Vagina (tissue), 2 donors: ENCODE measurements at places on chromosomes 11 and 22. TPM values are rescaled to one million over a fixed set of nuclear protein-coding genes. Genes with fewer than 3 reads are reported as not detected.

DNA sequence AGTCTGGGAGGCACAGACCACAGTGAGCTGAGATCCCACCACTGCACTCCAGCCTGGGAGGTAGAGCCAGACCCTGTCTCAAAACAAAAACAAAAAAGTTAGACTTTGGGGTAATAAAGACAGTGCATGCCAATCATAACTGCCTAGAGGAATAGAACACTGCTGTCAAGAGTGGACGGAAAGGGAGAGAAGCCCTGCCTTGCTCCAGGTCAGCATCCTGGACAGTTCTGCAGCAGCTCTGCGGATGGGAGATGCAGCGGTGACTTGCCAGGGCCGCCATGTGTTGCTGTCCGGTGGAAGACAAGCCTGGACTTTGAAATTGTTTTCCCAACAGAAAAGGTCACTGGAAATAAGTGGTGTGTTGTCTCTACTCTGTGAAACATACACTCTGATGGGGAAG, 618.2 kb downstream of the TBC1D22A start:
- DNase-seq = no peak

GRCh38 chr22:29481265-29482000, 1.4 kb downstream of the NEFH start:
- no peak for DNase-seq

DNA sequence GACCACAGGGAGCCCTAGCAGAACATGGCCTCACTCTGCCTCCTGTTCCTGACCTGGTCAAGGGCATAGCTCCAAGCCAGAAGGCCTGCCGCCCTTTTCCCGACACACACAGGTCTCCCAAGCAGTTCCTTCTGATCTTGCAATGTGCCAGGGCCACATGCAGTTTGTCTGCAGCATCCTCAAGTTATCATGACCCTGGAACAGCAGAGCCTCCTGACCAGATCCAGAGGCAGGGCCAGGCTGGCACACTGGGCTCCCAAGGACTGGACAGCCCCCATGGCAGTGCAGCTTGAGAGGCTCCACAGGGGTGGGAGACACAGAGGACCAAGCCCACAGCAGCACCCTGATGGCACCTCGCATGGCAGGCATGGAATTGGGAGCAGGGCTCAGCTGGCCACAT, 31.2 kb downstream of the GNAZ start:
- no peak for DNase-seq

GRCh38 chr11:85483861-85484260, 143.3 kb downstream of the DLG2 start:
- DNase-seq = no peak

GRCh38 chr11:115104851-115105453, 399.3 kb downstream of the CADM1 start:
- DNase-seq = no peak

GRCh38 chr11:130006929-130007328, 4.3 kb upstream of the PRDM10 start:
- DNase-seq = no peak

DNA sequence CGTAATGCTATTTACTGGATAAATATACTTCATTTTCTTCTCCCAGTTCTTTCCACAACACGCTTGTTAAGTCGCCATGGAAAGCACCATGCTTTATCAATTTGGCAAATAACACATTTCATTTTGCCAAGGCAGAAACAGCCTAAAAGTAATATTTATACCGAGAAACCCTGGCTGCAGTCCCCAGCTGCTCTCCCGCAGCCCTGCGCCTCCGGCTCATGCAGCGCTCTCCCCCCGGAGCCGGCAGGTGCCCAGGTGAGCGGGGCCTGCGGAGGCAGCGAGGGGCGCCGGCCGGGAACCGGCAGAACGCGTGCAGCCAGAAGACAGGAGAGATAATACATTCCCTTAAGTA, 681 bp upstream of the ARHGEF12 start:
- no peak for DNase-seq

DNA sequence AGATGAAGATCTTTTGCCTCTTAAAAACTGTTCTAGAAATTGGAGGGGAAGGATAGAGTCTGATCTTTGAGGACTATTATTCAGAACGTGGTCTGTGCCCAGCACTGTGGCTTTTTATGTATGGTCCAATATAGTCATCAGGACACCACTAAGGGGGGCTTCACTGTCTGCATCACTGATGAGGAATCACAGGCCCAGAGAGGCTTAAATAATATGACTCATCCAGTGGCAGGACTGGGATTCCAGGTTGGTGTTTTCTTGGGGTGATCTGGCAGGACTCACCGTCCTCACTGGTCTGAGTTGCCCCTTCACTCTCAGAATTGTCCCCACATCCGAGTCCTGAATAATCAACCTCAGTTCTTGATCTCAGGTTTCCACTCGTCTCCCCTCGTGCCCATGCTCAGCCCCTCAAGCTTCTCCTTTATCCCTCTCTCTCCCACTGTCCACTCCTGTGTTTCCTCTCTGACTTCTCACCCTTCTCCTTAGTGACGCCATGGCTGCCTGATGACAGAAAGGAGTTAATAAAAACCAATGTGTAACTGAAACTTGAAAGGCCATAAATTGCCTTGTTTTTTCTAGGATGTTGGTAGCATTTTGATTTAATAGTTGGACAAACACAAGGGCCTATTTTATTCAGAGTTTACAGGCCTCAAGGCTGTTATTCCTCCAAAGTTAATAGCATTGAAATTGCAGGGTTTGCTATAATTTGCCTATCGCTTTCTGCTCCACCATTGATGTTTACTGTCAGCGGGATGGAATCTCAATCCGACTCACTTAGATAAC, 95.7 kb upstream of the NNMT start:
- DNase-seq = no peak

GRCh38 chr11:121367001-121367843, 74.7 kb downstream of the SC5D start:
- DNase-seq = no peak

DNA sequence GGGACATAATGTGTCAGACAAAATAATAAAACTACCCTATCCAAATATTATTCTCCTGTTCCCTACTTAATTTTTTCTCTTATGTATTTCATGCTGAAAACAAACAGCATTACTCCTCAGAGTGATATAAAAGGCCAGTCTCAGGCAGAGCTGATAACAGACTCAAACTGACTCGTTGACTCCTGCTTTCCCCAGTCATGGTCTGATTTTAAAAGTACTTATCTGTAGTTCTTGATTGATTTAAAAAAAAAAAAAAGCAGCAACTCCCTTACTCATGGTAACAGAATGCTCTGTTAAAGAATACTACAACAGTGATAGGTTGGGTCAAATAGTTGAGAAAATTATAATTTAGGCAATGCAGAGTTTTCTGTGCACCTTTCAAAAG, 90.3 kb upstream of the BARX2 start:
- no peak for DNase-seq

DNA sequence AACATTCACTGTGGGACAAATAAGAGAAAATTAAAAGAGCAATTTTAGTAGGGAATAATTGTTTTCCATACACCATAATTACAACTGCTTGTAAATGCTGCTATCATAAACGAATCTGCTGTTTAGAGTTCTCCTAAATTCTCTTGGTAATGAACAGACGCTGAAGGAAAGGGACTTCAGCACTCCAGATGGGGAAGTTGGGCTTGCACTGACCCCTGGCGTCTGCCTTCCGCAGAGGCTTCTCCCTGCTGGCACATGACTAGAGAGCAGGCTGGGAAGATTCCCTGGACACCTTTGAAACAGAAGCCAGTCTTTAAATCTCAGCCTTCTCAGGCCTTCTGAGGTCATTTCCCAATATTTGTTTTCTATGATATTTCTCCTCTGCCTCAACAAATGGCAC, 84.1 kb downstream of the NXPE2 start:
- DNase-seq = no peak

DNA sequence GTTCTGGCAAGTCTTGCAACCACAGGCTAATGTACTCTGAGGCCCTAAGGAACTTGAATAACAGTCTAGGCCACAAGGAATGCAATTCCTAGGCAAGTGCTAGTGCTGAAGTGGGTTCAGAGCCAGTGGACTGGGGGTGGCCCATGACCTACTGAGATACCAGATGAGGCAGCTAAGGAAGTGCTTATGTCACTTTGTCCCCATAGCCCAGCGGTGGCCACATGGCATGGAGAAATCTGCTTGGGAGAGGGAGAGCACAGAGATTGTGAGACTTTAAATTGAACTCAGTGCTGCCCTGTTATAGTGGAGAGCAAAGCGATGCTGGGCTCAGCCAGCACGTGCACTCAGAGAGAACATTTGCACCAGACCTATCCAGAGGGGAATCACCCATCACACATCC, 629.5 kb downstream of the JRKL start:
- no peak for DNase-seq

- DNase-seq = no peak
Measured at GRCh38 chr22:44689173-44689572, 12.8 kb upstream of the PRR5 start.

- no peak for DNase-seq
Measured at GRCh38 chr11:59667812-59668187, 1.0 kb downstream of the PATL1 start.

- DNase-seq = no peak
Measured at GRCh38 chr11:76318744-76319384, 62.1 kb downstream of the THAP12 start.

DNA sequence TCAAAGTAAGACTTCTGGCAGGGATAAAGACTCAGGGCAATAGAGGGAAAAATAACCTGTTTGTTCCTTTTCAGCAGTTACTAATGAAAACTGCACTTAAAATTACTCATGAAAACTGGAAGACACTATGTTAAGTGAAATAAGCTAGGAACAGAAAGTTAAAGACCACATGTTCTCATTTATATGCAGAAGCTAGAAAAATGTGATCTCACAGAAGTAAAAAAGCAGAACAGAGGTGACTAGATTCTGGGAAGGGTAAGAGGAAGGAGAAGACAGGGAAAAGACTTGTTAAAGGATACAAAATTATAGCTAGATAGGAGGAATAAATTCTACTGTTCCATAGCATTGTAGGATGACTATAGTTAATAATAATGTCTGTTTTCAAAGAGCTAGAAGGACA, 22.2 kb downstream of the HPS5 start:
- no peak for DNase-seq

KREMEN1 gene
- 24.6 TPM for total RNA-seq

SCGB1A1 gene
- total RNA-seq = not detected

TRIM49 gene
- not detected for total RNA-seq

APLP2 gene
- total RNA-seq = 234 TPM

ZNF214 gene
- 3.9 TPM for total RNA-seq

MRGPRE gene
- total RNA-seq = not detected

RIBC2 gene
- 0.49 TPM for total RNA-seq
